ENCODE measurements at places on chromosomes 6 and 20.
A peak's percentile ranks its signal among the peaks of the same experiment; 100 is the strongest.

GRCh38 chr6:5567890-5568289 lies 306.6 kb downstream of the FARS2 start:
- no peak for DNase-seq

DNA sequence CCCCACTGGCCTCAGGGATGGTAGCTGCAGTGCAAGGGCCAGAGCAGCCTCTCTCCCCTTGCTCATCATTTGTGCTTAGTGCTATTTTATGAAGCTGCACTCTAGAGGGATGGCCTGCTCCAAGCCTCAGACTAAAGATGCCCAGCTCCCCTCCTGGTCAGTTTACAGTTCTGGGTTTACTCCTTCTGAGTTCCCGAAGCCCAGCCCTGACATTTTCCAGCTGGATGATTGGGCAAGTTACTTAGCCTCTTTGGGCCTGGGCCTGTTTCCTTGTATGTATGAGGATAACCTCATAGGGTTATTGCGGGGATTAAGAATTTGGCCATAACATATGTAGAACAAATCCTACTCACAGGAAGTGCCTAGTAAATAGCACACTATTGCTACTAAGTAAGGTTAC lies 31.8 kb upstream of the EMILIN3 start:
- no peak for DNase-seq

- DNase-seq = no peak
Observed at GRCh38 chr20:40813029-40813431, 124.0 kb upstream of the MAFB start.

GRCh38 chr20:39547546-39548408 lies 585.6 kb downstream of the DHX35 start:
- no peak for DNase-seq

DNA sequence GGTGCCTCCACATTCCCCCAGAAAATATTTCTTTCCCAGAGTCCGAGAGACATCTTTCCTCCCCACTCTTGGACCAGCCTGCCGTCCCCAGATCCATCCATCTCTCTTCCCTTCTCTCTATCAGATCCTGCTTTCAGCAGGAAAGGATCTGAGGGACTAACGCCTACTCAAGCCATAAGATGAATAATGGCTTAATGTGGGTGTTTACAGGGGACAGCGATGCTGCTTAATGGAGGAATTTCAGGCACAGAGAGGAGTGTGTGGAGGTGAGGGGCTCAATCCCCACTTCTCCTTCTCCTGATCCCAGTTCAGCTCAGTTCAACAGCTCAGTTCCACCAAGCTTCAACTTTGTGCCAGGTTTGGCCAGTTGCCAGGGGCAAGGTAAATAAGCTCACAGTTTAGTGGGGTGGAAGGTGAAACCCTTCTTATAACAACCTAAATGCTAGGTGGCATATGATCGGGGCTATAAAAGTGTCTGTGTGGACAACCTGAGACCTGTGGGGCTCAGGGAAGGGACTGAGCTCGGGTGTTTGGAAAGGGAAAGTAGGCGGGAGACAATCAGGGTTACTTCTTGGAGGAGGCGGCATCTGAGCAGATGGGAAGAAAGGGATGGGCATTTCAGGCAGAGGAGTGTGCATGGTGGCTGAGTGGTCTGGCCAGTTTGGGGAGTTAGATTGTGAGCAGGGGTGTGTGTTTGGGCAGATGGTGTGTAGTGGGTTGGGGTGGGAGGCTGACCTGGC lies 55.8 kb downstream of the CDH22 start:
- no peak for DNase-seq

DNA sequence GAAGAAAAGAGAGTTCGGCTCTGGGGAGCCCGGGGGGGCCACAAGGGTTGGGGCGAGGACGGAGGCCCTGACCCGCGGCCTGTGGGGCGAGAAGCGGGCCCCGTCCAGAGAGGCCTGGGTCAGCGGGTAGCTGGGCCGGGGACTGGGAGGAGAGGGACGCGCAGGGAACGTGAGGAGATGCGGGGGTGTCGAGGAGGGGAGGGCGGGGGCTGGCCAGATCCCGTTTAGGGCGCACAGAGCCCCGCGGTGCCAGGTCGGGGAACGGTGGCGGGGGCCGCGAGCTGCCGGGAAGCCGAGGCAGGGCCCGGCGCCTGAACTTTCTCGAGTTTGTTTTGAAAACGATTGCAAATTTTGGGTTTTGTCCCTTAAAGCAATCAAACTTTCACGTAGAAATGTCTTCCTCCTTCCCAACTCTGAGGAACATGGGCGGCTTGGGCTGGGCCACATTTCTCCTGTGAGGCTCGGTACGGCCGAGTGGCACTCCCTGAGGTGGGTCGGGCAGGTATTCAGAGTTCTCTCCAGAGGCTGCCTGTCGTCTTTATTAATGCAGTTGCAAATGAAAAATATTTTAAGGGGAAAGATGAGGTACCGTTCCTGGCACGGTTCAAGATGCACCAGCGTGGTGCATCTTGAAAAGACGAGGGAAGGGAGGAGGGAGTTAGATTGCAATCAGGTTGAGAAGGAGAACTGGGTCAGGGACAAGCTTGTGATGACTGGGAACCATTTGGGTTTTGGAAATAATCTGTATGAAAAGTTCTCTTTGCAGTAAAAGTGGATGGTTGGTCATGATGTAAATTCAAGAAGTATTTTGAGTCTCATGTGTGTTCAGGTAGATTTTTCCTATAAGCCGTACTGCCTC lies 972 bp downstream of the RNF8 start:
- no peak for DNase-seq

DNA sequence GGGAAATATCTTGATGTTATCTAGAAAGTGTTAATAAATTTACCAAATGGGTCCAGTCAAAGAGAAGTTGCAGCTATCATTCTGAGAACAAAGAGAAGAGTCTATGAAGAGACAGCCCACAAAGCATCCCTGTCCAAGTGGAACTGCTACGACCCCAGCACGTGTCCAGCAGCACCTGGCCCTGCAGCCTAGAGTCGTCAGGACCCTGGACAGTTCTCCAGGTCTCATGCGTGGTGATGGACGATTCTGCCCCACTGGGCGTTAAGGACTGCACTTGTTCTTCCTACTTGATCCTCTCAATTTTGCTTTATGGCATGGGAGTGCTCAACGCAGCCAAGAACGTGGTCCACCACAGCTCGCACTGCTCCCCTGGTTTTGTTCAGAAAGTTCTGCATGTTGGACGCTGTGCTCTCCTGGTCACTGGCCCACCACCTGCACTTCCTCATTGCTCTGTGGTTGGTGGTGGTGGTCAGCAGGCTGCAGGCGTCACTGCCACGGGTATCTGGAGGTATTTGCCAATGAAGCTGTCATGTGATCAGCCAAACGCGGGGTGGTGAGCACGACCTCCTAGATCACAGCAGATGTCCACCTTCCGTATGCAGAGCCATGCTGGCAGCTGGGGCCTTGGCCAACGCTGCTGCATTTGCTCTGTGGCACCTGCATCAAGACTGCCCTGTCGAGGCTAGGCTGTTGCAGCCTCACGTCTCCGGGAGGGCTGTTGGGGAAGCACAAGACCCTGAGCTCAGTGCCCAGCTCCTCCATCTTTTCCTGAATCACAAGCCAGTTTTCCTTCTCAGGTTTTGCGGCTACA lies 356.4 kb downstream of the CDH4 start:
- no peak for DNase-seq

DNA sequence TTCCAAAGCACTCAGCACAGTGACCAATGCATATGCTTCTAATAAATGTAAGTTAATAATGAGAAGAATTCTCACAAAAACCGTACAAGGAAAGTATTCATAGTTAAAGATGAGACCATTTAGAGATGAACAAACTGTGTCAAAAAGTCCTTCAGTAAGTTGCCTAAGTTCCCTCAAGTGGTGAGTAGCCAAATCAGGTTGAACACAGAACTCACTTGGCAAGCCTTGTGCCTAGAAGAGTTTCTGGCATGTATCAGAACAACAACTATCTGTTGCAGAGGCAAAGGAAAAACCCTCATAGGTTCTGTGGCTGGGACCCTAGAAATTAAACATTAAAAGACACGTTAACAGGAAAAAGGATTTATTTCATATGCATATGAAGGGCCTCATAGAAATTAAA lies 129.6 kb upstream of the DOK5 start:
- no peak for DNase-seq

DNA sequence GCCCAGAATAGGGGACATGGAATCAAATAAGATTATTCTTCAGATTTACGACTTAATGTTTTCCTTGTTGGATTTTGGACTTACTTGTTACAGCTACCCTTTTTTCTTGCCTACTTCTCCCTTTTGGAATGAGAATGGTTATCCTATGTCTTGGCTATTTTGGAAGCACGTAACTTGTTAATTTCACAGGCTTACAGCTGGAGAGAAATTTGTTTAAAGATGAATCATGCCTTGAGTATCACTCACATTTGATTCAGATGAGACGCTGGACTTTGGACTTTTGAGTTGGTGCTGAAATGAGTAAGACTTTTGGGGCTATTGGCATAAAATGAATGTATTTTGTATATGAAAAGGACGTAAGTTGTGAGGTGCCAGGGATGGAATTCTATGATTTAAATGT lies 83.3 kb downstream of the SMPDL3A start:
- no peak for DNase-seq

DNA sequence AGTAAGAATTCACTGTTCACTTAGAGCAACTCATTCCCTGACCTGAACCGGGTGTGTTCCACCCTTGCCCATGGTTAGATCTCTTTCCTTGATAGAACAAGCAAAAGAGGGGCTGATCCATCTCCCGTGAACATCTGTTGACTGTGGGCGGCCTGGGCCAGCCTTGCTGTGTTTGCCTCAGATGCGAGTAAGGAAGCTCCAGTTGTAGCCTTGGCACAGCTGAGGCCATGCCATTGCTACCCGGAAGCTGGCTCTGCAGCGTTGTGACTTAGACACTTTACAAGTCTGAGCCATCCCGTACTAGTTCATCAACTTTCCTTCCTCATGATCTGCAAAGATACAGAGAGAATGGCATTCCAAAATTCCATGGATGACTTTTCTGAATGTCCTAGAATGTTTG lies 139.0 kb downstream of the MAP3K4 start:
- DNase-seq = no peak

- peak; percentile 85 for DNase-seq
Observed at GRCh38 chr6:12265791-12266190, 24.4 kb upstream of the EDN1 start.

GRCh38 chr6:4059115-4059777 lies 19.7 kb downstream of the FAM217A start:
- DNase-seq = no peak

- no peak for DNase-seq
Observed at GRCh38 chr20:36086767-36087166, 67.8 kb upstream of the EPB41L1 start.

DNA sequence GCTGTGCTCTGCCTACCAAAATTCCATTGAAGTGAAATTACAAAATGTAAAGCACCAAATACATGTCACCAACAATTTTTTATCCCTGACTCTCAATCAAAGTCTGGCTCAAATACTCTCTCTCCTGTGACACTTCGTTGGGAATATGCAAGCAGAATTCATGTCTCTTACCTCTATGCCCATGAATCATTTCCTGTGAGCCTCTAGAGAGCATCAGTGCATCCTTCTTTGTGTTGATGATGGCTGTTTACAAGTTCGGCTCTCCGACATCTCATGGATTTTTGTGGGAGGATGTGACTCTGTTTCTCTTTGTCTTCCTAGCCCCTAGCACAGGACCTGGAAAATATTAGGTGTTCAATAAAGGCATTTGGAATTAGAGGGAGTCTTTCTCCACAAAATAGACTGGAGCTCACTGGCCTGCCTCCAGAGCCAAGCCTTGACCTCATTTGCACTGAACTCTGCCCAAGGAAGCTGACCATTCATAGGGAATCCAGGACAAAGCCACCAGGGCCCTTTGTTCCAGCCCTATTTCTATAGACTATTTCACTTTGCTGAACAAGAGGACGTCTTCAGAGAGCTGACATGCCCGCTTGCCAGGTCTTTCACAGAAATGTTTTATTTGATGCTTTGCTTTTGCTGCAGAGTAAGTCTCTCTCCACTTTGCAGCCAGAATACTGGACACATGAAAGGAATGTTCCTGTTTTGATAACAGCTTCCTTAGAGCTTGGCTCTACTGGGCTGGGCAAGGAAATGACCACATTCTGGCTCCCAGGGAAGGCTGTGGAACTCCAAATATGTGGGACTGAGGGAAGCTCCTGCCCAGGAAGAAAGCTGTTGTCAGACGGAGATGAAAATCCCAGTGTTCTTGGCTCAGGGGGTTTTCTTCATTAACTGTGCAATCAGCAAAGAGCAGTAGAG lies 194.5 kb upstream of the CDYL start:
- DNase-seq = no peak

DNA sequence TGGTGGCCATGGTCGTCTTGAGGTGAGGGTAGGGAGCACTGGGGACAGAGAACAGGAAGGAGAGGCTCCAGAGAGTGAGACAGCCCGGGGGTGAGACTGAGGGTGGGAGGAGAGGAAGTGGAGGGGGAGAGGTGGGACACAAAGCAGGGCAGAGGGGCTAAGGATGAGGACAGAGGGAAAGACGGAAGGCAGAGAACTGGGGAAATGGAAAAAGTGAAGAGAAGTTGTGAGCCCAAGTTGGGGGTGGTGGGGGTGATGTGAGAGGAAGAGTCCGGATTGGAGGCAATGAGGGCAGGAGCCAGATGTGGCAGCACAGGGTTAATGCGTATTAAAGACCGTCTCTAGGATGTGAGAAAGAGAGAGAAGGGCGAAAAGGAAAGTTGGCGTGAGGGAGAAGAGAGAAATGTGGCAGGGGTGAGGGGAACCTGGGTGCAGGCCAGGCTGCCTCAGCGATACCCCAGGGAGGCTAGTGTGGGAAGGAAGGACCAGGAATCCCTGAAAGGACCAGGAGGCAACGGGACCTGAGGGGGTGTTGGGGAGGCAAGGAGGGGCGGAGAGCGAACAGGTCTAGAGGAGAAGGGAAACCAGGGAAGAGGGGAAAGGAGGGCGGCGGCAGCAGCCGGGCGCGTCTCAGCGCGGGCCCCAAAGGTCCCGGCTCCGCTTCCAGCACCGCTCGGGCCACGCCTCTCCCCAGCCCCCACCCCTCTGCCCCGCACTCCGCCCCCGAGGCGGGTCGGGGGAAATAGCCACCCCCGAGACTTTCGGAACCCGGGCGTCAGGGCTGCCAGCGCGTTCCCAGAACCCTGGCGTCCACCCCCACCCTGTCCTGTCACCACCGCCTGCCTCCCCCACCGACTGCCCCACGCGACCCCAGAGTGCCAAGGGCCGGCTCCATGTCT lies at the start of gene PPP1R18:
PPP1R18 (minus strand) TSS at position 637 of the 899 bp plus-strand sequence; CDS start at position 10, 627 bp downstream.
- DNase-seq = no peak

DNA sequence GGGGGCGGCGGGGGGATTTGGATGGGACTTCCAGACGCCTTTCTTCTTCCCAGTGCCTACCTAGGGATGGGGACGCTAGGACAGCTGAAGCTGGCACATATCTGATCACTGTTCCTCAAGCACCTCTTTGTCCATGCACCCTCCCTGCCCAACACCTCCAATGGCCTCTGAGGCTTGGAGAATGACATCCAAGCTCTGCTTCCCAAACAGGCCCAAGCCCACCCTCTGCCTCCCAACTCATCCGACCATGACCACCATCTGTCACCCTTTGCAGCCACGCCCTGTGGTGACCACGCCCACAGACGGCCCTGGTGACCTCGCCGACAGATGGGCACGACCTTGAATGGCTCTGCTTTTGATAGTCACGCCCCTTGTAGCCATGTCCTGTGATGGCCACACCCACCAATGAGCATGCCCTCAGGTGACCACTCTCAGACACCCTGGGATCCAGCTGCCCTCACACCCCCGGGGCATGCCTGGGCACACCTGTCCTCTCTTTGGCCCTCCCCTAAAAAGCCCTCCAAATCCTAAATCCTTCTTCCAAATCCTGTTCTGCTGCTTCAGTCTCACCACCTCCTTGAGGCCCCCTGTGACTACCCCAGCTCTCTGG lies 51.0 kb downstream of the SSR1 start:
- DNase-seq = no peak

- no peak for DNase-seq
Observed at GRCh38 chr20:2798814-2799213, 1.6 kb downstream of the CPXM1 start.

All from SIG-M5 (cell line).